NCI-H460 (cell line): ENCODE measurements at places on chromosomes 2 and 18.

DNA sequence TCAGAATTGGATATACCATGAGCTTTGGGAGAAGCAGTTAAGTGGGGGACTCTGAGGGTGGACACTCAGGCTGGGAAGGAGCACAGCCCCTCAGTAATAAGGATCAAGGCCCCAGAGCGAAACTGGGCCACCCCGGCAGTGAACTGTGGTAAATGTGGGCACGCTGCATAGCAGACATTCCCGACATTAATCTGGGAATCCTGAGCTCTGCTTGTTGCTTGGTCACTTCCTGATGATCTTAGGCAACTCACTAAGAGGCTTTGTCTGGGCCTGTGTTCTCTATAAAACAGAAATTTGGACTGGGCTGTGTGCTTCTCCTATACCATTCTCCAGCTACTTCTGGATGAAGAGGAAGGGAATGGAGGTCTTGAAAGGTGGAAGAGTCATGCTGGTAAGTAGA lies 4.8 kb downstream of the TGFBRAP1 start:
- DNase-seq = no peak

- DNase-seq = no peak
Observed at GRCh38 chr18:59303006-59303405, 15.4 kb downstream of the CPLX4 start.

GRCh38 chr2:202049840-202050239 lies 16.2 kb downstream of the FZD7 start:
- DNase-seq = no peak

DNA sequence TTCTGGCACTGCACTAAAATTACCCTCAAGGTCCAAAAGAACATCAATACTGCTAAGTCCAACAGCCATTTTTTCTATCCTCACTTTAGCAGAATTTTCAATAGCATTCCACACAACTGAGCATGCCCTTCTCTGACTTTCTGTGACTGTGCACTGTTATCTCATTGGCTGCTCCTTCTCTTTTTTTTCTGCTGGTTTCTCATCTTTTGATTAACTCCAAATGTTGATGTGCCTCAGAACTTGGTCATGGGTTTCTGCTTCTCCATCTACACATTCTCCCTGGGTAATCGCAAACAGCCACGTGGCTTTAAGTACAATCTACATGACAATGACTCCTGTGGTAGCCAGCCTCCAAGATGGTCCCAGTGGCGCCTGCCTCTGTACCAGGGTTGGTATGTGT lies 75.0 kb upstream of the CD226 start:
- no peak for DNase-seq

GRCh38 chr18:45059695-45060094 lies 379.0 kb downstream of the SETBP1 start:
- DNase-seq = peak; percentile 8

GRCh38 chr2:69624611-69625010 lies 18.9 kb downstream of the AAK1 start:
- DNase-seq = no peak

DNA sequence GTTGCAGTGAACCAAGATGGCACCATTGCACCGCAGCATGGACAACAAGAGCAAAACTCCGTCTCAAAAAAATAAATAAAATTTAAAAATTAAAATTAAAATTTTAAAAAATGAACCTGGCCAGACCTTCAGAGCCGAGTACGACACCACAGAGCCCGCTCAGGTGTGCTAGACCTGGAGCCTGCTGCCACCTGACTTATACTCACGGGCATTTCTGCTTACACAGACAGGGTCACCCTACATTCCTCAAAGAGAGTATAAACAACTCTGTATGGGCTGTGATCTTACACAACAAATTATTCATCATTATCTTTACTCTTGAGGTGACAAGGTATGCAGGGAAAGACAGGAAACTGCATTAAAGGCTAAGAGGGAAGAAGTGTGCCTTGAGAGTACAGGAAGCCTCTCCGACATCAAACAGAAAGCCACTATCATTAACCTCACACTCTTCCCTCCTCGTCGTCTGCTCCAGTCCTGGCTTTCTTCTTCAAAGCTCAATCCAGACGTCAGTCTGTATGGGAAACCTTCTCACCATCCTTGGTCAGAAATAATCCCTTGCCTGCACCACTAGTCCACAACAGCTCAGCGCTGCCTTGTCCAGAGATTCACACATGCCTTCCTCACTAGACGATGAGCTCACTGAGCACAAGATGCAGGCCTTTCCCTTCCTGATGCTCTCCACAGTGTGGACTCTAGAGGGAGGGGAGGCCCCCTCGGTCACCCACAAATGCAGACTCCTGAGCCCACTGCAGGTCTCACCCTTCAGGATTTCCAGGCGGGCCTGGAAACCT lies 56.2 kb downstream of the UXS1 start:
- DNase-seq = no peak

DNA sequence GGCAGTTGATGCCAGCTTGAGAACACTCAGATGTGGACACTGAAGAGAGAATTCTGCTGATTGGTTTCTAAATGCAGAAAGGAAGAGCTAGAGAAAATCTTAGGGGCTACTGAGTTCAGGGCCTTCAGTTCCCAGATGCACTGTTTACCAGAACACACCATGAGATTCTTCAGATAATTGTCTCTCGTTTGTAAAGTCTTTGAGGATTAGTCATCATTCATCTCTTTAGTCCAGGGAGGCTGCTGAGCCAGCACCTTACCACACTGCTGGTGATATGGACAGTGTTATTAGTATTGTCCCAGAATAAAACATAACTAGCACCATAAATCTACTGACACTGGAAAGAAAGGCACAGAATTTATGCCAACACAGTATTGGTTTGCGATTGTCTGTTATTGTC lies 690.8 kb upstream of the CELF4 start:
- no peak for DNase-seq

GRCh38 chr2:159774370-159774990 lies 23.5 kb downstream of the CD302 start:
- no peak for DNase-seq

DNA sequence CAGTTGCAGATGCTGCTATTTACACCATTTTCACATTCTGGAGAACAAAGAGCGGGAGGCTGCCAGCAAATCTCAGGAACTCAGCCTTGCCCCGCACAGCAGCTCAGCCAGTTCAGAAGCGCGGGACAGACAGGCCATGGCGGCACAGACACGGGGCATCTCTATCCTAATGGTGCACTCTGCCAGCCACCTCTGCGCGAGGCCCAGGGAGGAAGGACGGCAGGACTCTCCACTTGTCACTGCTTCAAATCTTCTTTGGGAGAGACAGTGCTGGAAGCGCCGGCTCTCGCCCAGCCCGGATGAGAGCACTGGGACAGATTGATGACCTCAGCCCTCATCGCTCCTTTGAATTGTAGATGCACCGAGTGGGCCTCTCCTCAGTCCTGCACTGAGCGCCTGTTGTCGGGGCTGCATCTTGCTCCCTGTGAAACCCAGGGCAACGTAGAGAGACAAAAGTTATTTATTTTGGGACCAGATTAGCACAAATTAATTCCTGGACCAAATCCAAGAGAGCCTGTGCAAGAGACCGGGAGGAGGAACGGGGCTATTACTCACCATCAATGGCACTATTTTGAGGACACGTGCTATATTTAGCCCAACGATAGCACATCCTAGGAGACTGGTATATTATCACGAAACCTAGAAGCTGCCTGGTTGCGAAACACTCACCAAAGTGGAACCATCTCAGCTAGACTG lies 211.4 kb upstream of the SMIM21 start:
- DNase-seq = no peak
